Anterior cingulate cortex (tissue), 58 donors: ENCODE measurements at places on chromosomes 6 and 20.

- DNase-seq = no peak
Observed at GRCh38 chr6:157841211-157841840, 18.3 kb downstream of the SNX9 start.

- no peak for DNase-seq
Observed at GRCh38 chr6:84422380-84422968, 195.0 kb upstream of the CEP162 start.

GRCh38 chr6:126002755-126003679, 16.7 kb downstream of the TRMT11 start:
- no peak for DNase-seq

DNA sequence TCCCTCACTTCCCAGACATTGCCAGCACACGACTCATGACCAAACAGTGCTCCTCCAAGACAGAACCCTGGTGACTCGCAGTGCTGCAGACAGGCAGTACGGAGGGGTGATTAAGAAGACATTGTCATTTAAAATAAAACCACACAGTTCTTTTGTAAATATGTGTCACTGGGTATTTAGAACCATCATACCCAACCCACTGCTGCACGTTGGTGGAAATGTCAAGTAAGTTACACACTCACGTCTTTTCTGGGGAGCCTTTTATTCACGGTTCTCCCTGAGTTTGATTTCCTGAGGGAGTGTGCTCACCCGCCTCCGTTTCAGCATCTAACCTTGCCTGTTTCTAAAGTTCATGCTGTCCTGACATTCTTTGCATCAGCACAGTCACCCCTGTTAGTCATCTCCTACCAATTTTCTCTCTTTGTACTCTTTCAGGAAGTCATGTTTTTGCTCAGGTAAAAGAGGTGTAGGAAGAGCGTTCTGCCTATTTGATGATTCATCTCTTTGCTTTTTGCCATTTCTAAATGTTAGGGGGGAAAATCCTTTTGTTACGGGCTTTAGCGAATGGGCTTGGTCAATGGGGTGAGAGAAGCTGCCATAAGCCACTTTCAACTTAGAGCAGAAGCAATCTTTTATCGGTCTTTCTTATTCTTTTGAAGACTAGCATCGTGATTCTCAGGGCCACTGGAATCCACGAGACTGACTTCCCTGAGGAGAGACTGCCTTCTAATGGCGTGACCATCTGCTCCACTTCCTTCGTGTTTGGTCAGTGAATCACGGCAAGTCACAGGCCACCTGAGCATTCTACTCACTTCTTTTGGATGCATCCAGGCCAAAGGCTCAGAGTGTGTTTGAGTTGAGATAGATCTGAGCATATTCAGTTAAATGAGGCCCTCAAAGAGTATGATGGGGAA, 512.8 kb upstream of the JARID2 start:
- DNase-seq = no peak

- no peak for DNase-seq
Observed at GRCh38 chr20:64150756-64151632, 13.3 kb upstream of the MYT1 start.

GRCh38 chr6:80376411-80376810, 269.9 kb downstream of the BCKDHB start:
- DNase-seq = no peak

GRCh38 chr6:104431096-104431495, 428.6 kb downstream of the HACE1 start:
- no peak for DNase-seq
